NCI-H2171 treated with DMSO at 0.1 percent for 48 hours (cell line): ENCODE measurements at places on chromosomes 1 and 21.

DNA sequence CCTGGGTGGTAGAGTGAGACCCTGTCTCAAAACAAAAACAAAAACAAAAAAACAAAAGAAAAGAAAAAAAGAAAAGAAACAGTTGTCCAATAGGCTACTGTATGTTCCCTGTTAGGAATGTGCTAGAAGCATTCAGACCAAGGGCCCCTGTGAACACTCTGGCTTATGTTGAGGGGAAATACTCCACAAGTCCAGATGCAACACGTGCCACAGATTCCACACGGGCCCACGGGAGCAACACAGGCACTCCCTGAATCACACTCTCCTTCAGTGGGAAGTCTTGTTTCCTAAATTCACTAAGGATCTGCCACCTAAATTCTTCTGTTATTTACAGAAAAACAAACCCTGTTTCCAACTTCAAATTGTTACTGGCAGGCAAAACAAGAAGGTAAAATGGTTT, 291.1 kb downstream of the PCP4 start:
- no peak for DNase-seq

DNA sequence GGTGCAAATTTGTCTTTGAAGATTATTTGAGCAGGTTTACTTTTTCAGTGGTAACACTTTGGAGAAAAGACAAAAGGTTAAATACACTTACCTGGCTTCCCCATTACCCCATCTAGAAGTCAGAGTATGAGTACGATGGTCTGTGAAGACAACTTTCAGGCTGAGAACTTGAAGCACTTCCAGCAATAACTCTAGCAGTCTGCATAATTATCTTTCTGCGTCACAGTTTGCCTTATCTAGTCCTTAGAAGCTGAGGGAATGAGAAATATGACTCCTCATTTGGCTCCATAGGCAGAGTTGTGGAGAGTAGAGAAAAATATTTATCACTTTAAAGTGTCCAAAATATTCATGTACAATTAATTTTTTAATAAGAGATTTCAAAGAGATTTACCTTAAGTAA, 323.4 kb upstream of the CAMK1G start:
- no peak for DNase-seq

GRCh38 chr1:212976586-212976985, 26.2 kb downstream of the VASH2 start:
- no peak for DNase-seq

GRCh38 chr1:21814241-21814918, 2.3 kb downstream of the LDLRAD2 start:
- no peak for DNase-seq
